ENCODE measurements at places on chromosomes 11 and 22.

DNA sequence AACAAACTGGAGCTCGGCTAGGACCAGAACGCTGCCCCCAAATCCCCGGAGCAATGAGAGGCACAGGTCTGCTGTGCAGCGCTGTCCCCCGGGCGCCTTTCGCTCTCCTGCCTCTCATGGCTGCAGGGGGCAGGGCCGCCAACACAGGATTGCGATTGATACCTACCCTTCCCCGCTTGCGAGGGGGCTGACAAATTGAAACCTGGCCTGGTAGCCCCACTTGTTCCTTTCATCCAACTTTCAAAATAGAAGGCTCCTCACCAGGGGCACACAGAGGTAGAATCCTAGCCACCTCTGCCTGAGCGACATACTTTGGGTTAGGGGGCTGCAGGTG, 642 bp upstream of the CASTOR1 start:
- no peak for DNase-seq

DNA sequence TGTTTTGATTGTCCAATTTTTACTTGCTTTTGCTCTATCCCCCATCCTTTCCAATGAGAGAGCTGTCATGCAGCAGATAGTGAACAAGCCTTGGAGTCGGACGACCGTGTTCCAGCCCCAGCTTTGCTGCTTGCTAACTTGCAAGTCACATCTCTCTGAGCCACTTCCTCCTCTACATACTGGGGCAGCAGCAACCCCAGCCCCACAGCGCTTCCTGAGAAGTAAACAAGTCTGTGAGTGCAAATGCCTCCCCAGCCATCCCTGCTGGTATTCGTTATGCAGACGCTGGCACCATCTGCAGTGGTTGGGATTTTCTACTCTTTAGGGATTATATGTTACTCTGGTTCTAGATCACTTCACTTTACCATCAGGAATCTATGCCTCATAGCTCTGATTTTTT, 35.0 kb downstream of the TPBGL start:
- DNase-seq, result no peak

DNA sequence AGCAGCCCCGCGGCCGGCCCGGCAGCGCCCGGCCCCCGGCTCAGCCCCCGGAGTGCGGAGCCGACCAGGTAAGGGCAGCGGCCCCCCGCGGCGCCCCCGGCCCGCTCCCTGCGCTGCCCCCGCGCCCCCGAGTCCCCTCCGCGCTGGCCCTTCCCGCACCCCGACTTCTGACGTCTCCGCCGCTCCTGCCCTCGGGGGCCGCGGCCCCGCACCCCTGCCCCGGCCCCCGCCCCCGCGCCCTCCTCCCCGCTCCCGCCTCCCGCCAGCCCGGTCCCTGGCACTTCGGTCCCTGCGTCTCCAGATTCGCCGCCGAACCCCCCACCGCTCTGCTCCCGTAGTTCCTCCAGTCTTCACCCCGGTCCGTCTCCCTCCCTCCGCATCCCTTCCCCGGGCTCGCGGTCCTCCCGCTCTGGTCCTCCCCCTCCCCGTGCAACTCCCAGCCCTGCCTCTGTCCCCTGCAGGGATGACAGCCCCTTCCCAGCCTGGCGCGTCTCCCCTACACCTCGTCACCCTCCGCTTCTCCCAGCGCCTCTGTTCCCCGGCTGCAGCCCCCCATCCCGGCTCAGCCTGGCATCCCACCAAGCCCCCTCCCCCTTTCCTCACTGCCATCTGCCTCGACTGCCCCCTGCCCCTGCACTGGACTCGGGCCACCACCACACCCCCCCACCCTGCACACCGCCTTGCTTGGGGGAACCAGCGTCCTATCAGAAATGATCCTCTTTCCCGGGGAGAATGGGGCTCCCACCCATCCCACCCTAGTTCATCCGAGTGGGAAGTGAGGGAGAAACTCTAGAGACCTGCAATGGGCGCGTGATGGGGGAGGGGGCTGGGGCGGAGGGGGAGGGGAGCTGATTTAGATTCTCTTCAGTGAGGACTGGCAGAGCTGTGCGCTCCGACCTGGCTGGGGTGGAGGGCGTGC, 531 bp downstream of the GRIK4 start:
- DNase-seq, result peak; percentile 59

GRCh38 chr22:39462443-39463221, 5.8 kb downstream of the MGAT3 start:
- peak; percentile 57 for DNase-seq

- no peak for DNase-seq
Measured at GRCh38 chr11:45457649-45458048, 171.5 kb upstream of the SYT13 start.

DNA sequence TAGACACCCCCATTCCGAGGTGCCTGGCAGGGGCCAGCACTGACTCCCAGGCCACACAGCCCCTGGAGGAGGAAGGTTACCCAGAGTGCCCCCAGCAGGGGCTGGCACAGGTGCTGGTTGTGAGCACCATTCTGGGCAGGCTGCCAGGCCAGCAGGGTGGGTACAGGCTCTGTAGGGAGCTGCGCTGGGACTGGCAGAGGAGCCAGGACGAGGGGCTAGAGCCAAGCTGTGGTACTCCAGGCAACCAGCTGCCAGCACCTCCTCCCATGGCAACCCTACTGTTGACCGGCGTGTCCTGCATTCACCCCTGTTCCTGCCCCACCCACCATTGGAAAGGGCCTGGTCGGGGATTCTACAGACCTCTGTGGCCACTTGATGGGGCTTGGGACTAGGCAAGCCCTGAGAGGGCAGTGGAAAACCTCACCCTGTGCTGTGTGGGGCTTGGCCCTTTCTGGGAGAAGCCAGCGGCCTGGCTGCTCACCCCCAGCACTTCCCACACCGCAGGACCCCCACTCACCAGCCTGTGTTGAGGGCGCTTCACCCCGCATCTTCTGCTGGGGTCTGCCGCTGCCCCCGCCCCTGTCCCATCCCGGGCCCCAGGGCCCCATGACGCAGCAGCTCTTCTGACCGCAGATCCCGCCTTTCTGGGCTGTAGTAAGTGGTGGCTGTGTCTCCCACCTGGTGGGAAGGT, 1.9 kb downstream of the CLDN5 start:
- no peak for DNase-seq

DNA sequence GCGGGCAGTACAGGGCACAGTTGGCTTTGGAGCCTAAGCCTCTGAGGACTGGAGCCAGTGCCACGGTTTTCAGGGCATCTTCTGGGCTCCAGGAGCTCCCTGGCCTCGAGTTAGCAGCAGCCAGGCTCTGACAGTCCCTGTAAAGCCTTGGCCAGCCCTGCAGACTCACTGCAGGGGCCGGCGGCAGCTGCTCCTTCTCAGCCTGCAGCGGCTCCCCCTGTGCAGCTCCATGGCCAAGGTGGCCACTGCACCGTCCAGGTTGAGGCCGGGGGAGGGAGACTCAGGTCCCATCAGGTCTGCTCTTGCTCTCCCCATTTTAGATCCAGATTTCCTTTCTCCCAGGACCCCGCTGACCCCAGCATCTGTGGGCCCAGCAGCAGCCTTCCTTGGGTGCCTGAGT, 1461.1 kb downstream of the BRD1 start:
- DNase-seq, result no peak

DNA sequence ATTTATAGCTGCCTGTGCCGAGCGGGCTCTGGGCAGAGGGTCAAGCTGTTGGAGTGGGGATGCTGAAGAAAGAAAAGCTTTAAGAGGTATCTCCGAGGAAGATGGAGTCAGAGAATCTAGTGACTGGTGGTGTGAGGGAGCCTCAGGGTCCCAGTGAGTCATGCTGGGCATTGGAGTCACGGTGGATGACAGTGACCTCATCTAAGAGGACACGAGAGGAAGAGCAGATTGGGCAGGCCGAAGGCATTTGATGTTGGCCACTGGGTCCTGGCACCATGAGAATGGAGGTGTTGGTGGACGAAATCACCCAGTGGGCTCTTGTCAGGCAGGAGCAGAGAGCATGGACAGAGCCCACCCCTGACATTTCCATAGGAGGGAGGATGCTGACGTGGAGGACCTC, 68.4 kb downstream of the TBC1D22A start:
- no peak for DNase-seq

- peak; percentile 59 for DNase-seq
Measured at GRCh38 chr11:6319704-6320410, 444 bp downstream of the CAVIN3 start.

DNA sequence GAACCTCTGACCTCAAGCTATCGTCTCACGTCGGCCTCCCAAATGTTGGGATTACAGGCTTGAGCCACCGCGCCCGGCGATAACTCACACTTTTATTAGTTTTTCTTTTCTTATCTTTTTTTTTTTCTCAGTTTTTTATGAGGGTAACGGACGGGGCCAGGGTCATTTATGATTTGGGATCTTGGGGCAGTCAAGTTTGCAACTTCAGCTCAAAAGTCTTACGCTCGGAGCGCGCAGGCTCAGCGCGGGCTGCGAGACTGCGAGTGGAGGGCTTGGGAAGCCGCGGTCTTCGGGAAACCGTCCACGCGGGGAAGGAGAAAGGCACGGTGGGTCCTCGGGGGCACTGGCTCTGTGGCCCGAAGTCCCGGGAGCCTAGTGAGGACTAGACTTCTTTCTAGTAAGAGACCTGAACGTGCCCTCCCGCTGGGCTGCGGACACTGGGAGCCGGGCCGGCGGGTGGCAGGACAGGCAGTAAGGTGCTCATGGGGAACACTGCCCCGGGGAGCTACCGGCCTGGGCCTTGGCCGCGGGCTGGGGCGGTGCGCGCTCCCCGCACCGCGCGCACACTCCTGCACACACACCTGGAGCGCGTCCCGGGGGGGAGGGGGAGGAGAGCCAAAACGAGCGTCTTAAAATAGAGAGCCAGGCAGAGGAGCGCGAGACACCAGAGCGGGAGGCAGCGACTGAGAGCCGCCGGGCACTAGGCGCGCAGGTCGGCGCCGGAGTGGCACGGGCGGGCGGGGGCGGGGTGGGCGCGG, 476 bp upstream of the BARX2 start:
- DNase-seq, result peak; percentile 28

DNA sequence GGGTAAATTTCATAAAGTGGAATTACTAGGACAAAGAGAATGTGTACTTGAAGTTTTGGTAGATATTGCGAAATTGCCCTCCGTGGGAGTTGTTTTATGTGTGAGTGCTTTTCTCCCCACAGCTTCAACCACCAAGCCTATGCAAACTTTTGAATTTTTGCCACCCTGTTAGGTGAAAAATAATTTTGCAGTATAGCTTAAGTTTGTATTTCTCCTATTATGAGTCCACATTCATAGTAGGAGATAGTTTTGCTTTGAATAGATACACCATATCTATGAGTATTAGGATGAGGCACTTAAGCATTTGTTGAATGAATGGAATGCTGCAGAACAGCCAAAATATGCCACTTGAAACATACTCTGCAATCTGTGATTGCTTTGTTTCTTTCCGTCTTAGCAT, 43.6 kb downstream of the UVRAG start:
- no peak for DNase-seq

GRCh38 chr11:20421946-20422345, 34.4 kb downstream of the PRMT3 start:
- DNase-seq, result no peak

GRCh38 chr11:70872299-70872698, 380.1 kb downstream of the SHANK2 start:
- no peak for DNase-seq

- no peak for DNase-seq
Measured at GRCh38 chr11:59175091-59175501, 3.2 kb downstream of the DTX4 start.

GRCh38 chr11:119091178-119091577, 6.5 kb downstream of the HMBS start:
- DNase-seq, result no peak

DNA sequence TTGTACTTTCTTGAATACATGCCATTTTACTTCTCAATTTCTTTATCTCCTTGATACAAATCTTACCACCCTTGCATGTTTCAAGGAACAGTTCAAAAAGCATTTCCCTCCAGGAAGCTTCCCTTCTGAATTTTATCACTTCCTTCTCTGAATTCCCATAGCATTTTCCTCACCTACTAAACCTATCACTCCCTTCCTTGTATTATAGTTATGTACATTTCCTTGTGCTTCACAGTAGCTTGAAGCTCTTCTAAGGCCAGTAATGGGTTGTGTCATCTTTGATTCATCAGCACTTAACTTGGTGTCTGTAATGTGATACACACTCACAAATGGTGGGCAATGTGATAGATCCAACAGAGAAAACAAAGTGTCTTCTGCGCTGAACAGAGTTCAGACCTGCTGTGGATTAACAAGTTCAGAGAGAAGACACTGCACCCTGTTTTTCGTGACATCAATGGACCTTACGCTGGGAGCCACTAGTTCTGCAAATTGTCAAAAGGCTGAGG, 127.5 kb downstream of the CCDC81 start:
- DNase-seq, result no peak

DNA sequence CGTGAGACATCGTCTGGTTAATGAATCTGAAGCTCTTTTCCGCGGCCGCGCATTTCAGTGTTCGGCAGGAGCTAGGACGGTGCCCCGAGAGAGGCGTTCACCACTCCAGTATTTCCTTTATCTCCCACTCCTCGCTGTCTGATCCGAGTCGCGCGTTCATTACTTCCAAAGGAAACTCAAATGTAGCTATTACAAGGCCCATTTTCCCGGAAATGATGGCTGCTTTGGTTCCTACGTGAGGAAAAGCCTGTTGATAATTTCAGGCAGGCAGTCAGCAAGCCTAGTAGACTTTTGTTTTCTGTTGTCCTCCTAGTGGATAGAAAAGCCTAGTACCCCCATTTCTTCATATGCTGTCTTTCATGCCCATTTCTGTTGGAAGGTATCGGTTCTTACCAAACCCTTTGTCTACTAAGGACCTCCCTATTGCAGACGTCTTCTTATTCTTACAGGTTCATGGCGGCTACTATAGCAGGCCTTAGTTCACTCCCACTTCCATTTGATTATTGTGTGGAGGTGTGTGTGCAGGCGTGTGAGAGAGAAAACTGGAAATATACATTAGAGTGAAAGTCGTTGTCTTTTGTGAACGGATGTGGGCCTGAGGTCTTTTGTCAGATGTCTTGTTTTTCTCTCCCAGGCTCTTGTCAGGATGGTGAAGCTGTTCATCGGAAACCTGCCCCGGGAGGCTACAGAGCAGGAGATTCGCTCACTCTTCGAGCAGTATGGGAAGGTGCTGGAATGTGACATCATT, 737 bp downstream of the RBM4 start:
- DNase-seq, result no peak

- DNase-seq, result no peak
Measured at GRCh38 chr11:126279191-126279590, 3.7 kb upstream of the TIRAP start.

DNA sequence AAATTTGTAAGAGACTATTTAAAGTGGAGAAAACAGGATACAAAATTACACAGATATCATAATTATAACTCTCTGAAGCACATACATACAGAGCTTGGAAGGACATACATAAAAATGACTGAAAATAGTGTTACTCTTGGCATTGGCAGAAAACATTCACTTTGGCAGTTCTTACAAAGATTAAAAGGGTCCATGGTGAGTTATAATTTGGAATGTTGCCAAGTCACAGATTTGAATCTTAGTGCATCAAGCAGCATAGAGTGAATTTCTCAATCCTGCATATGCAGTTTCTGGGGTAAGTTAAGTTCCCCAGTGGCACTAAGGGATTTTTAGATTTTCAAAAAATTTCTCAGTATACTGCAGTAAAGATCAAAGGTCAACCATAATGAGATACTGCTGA, 115.9 kb downstream of the CCDC81 start:
- DNase-seq, result no peak

- DNase-seq, result no peak
Measured at GRCh38 chr11:69643646-69644045, 2.7 kb downstream of the CCND1 start.

- DNase-seq, result peak; percentile 28
Measured at GRCh38 chr11:23540101-23540561, 679.9 kb upstream of the CCDC179 start.

Measured in GM13977 (cell line).